ENCODE measurements at places on chromosomes 12 and 14.

GRCh38 chr14:38405851-38406635 lies 150.2 kb upstream of the CLEC14A start:
- DNase-seq = no peak

GRCh38 chr12:39440101-39440500 lies 2.8 kb downstream of the KIF21A start:
- no peak for DNase-seq

DNA sequence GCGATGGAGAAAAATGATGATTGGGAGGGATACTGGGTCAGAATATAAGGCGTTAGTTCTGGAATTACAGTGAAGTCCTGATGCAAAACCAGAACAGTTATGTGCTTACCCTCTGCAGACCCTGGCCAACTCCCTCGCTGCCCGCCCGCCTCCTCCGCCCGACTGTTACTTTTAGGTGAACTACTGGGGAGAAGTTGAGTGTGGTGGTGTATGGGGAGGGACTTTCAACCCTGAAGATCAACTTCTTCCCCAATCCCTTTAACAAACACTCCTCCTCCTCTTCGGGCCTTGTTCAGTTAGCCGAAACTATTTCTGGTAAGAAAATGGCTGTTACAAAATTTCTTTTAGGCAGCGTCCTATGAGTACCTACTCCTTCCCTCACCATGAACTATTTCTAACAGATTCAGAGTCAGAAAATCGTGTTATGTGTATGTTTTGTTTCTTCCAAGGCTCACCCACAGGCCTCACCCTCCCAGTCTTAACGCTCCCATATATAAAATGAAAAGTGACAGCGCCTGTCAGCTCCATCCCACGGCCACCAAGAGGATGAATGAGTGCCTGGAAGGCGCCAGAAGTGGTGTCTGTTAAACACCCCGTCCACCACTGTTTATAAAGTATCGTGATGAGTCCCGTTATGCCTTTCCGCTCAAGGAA lies 1.3 kb downstream of the FBXO33 start:
- DNase-seq = no peak

DNA sequence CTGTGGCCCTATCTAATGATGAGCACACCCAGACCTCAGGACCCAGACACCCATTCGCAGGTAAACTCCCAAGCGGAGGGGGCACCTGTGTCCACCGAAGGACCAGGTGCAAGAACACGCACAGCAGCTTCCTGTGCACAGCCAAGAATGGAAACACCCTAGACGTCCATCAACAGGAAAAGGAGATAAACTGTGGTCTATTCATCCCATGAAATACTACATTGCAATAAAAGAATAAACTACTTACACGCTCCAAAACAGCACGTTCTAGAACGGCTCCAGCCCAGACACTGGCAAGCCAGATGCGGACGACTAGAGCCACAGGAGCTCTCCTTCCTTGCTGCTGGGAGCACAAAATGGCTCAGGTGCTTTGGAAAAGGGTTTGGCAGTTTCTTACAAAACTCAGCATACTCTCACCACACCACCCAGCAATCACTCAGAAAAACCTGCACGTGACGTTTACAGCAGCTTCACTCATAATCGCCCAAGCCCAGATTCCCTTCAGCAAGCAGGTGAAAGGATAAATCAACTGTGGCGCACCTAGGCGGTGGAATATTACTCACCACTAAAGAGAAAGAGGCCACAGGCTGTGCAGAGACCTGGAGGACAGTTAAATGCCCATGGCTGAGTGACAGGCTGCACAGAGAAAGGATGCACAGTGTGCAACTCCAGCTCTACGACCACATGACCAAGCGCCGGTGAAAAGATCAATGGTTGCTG lies 21.0 kb downstream of the BRF1 start:
- DNase-seq = no peak

GRCh38 chr14:68811171-68811570 lies 18.3 kb upstream of the ZFP36L1 start:
- DNase-seq = no peak

- DNase-seq = no peak
Observed at GRCh38 chr14:93936245-93936644, 9.1 kb downstream of the FAM181A start.

DNA sequence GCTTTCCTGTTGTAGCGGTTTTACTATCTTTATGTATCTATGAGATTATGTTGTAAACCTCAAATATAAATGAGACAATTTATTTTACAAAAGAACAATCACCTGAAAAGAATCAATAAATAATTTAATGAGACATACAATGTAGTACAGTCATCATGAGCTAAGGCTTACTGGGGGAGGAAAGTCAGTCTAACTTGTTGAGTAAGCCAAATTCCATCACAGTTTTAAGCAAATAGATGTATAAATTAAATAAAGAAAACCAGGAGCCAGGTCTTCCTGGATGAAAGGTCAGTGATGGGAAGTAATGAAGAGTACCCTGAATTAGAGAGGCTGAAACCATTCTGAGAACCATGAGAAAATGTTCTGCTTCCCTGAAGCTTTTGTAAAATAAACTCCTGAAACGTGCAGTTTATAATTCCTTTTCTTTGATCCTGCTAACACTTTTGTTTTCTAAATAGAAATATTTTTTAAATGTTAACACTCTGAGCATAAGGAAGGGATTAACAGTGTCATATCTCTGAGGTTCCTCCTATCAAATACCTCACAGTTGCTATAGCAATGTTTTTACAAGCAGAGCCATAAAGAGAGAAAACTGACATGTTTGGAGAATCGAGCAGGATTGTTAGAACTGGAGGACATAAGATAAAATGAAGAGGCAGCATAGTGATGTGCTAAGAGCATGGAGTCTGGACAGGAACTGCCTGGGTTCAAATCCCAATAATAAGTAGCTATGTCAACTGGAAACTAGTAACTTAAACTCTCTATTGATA lies 444.9 kb upstream of the FOXG1 start:
- DNase-seq = no peak
